IPS DF 19.7 (cell line): ENCODE measurements at places on chromosomes 4 and X.

DNA sequence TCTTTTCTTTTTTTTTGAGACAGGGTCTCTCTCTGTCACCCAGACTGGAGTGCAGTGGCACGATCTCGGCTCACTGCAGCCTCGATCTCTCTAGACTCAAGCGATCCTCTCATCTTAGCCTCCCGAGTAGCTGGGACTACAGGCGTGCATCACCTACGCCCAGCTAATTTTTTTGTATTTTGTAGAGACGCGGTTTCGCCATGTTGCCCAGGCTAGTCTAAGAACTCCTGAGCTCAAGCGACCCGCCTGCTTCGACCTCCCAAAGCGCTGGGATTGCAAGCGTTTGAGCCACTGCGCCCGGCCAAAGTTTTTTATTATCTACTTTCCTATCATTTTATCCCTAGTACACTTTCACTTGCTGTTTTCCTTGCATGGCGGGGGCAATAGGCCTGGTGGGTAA lies 1.4 kb downstream of the UBA6 start:
- no peak for DNase-seq

- no peak for DNase-seq
Observed at GRCh38 chr4:119031218-119031617, 104.4 kb upstream of the MYOZ2 start.

DNA sequence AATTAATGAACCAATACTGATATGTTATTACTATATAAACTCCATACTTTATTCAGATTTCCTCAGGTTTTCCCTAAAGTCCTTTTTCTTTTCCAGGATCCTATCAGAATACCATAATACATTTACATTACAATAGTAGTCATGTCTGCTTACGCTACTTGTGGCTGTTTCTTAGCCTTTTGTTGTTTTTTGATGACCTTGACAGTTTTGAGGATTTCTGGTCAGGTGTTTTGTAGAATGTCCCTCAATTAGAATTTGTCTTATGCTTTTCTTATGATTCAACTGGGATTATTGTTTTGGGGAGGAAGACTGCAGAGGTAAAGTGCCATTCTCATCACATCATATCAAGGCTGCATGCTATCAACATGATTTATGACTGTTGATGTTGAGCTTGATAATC lies 9.1 kb downstream of the SOX3 start:
- no peak for DNase-seq

DNA sequence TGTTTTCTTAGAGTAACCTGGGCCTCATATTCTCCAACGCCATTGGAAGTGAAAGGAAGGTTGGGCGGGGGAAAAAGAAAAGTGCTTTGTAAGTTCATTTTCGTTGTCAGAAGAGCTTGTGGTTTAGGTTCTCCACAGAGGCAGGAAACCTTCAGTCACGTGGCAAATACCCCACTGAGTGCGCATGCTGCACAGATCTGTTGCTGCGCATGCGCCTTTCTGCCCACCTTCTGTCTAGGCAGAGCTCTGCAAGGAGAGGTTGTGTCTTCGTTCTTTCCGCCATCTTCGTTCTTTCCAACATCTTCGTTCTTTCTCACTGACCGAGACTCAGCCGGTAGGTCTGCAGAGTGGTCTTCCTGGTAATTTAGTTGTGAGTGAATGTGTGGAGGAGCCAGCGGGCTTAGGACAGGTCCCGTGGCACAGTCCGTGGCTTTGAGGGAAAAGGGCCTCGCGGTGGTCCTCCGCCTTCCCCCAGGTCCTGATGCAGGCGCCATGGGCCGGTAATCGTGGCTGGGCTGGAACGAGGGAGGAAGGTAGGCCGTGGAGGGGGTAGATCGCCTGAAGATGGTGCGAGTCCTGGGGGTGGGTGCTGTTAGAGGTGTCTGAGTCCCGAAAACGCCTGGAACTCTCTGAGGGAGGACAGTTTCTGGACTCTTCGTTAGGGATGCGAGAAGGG lies at the start of gene PAGE5:
TSS of gene PAGE5 (plus strand) at position 228 of the 676 bp plus-strand sequence. CDS start 1,037 bp downstream, outside the sequence.
- no peak for DNase-seq

- DNase-seq = no peak
Observed at GRCh38 chr4:20192736-20193135, 59.0 kb upstream of the SLIT2 start.

- DNase-seq = no peak
Observed at GRCh38 chr4:3215733-3216132, 33.2 kb upstream of the MSANTD1 start.

DNA sequence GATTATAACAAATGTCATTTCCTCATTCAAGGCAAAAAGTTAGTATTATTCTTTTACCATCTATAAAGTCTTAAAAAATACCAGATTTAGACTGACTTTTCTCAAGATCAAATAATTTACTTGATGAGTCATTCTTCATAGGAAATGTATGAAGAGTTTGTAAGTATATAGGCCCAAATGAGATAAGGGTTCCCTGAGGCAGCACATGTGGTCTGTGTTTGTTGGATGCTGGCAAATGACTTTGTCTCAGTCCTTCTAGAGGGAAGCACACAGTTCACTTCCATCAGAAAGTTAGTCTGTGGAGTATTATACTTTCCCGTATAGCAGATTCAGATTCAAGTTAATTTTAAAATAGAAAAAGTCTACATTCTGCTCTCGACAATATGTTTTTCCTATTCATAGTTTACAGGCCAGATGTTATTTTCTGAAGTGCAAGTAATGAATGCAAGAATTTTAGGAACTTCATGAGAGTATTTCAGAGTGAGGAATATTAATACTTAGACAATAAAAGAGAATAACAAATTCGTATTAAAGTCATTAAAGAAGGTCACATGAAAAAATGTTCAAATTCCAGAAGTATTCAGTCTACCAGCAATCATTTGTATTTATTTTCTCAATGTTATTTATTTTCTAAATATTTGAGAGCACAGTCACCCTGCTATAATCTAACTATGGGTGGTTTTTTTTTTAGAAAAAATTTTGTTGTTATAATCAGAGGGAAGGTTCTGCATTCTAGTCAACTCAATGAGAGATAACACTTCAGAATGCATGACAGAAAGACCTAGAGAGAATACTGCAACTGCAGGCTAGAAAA lies 601.8 kb upstream of the ZFP42 start:
- DNase-seq = no peak

DNA sequence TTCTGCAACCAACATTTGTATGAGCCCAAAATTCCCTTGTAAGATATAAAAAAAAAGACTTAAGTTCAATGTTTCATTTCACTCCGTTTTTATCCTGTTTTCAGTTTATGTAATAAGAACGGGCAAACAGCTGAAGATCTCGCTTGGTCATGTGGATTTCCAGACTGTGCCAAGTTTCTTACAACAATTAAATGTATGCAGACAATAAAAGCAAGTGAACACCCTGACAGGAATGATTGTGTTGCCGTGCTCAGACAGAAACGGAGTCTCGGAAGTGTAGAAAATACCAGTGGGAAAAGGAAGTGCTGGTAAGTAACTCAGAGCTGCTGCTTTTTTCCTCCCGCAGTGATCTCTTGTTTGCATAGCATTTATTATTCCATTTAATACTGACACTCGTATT lies 2.8 kb downstream of the ANKRD37 start:
- no peak for DNase-seq

- no peak for DNase-seq
Observed at GRCh38 chrX:125622899-125623298, 303.2 kb downstream of the TEX13C start.

- no peak for DNase-seq
Observed at GRCh38 chr4:31458813-31459212, 738.6 kb downstream of the PCDH7 start.

GRCh38 chr4:25870081-25870480 lies 7.3 kb upstream of the SEL1L3 start:
- DNase-seq = no peak

DNA sequence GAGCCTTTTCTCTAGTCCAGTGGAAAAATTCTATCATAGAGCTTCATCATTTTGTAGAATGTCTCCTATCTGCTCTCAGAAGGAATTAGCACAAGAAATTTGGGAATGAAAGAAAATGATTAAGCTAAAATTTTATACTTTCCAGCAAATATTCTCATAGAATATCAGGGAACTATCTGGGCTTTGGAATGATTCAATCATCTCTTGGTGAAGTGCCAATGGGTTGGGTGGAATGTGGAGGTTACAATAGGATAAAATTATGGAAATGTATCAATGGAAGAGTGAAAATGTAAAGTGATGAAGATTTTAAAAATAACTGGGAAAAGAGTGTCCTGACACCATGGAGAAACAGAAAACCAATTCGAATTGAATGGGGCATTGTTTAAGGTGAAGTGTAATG lies 119.0 kb upstream of the MID1 start:
- DNase-seq = no peak

- DNase-seq = no peak
Observed at GRCh38 chr4:54365691-54366090, 136.6 kb downstream of the PDGFRA start.

GRCh38 chr4:78242071-78242470 lies 184.9 kb downstream of the FRAS1 start:
- DNase-seq = no peak

- no peak for DNase-seq
Observed at GRCh38 chrX:1102786-1103185, 109.7 kb downstream of the CRLF2 start.
